Stomach (tissue), 19 donors: ENCODE measurements at places on chromosomes 6 and 20. TPM values are rescaled to one million over a fixed set of nuclear protein-coding genes. Genes with fewer than 3 reads are reported as not detected.

DNA sequence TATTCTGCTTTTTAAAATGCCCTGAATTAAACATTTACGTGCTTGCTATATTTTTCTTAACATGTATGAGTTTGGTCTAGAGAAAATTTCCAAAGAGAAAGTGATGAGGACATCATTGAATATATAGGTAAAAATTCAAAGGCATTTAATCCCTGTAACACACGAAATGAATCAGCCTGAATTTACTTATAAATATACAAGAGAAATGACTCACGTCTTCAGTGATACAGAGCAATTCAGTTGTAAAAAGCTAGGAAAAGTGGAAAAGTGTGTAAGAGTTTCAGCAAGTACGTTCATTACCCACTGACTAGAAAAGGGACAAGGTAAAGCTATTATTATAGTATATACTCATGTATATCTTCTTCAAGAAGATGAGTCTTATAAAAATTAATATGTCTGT, 124.8 kb downstream of the HIVEP1 start:
- H3K4me3 ChIP-seq = no peak overlapping the region
- peaks cover 33% of the 10 kb centered on the region for H3K36me3 ChIP-seq
- no peaks in the 10 kb centered on the region for H3K27me3 ChIP-seq
- H3K27ac ChIP-seq = no peak overlapping the region
- DNase-seq = no peak

DNA sequence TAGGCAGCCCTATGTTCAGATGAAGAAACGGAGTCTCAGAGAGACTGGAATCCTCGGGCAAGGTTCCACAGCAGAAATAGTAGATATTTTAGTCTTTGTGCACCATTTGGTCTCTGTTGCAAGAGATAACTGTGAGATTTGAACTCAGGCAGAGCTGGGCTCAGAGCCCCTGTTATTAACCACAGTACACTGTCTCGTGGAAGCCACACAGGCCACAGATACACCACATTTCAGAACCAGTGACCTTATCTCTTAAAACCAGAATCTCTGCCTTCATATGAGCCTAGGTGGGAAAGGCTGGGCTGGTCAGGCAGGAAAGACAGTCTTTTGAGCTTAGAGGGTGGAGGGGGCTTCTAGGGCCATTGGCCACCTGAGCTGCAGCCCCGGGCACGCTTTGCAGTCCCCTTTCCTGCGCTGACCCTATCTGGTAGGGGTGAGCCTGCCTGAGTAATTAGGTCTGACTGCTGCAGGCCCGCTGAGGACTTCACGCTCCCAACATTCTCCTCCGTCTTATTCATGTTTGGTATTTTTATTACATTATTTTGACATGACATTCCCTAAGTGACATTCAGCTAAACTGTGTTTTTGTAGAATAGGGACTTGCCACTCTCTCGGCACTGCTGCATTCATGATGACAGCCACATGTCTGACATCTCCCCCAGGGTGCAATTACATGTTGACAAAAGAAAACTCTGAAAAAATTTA, 71.1 kb downstream of the KCNB1 start:
- H3K27ac ChIP-seq = no peak overlapping the region
- H3K27me3 ChIP-seq = peaks cover 9% of the 10 kb centered on the region
- no peaks in the 10 kb centered on the region for H3K36me3 ChIP-seq
- H3K4me3 ChIP-seq = no peak overlapping the region
- no peaks in the 10 kb centered on the region for H3K4me1 ChIP-seq
- DNase-seq = no peak

GRCh38 chr6:40579101-40579500, 8.1 kb downstream of the LRFN2 start:
- no peaks in the 10 kb centered on the region for H3K36me3 ChIP-seq
- no peak overlapping the region for H3K4me3 ChIP-seq
- H3K27me3 ChIP-seq = no peaks in the 10 kb centered on the region
- no peak overlapping the region for H3K27ac ChIP-seq
- DNase-seq = no peak

- no peaks in the 10 kb centered on the region for H3K4me1 ChIP-seq
- H3K27ac ChIP-seq = no peak overlapping the region
- no peaks in the 10 kb centered on the region for H3K36me3 ChIP-seq
Measured at GRCh38 chr6:54179152-54179551, 67.9 kb downstream of the MLIP start.

DNA sequence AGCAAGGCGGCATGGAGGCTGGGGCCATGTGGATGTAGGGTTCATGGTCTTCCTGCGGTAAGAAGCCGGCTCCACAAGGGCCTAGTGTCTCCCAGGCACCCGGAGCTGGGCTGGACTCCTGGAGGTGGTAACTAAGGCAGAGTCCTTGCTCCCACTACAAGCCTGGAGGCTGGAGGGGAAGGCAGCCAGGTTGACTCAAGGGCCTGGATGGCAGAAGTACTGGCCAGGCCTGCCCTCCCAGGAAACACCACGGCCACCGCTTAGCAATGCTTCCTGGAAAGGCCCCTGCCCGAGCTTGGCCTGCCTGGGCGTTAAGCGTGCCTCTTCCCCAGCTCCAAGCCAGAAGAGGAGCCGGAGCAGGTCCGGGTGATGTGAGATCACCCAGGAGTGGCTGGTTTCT, 182.0 kb downstream of the ZDHHC14 start:
- H3K4me1 ChIP-seq = no peaks in the 10 kb centered on the region
- no peak overlapping the region for H3K4me3 ChIP-seq
- DNase-seq = no peak

DNA sequence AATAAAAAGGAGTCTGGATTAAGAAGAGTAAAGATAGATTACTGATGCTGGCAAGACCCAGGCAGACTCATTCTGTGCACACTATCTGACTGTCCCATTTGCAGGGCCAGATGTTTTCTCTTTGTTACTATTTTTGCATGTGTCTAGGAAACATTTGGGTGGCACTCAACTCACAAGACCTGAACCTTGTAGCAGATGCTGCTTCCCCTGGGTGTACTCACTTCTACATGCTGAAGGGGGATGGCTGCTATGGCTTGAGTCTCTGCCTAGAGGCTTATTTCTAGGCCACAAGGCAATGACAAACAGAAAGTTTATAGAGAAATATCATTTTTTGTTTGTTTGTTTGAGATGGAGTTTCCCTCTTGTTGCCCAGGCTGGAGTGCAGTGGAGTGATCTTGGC, 351.4 kb downstream of the FOXA2 start:
- H3K4me3 ChIP-seq = no peak overlapping the region
- H3K27ac ChIP-seq = no peak overlapping the region
- no peak for DNase-seq
- peaks cover 4% of the 10 kb centered on the region for H3K27me3 ChIP-seq
- H3K4me1 ChIP-seq = no peaks in the 10 kb centered on the region
- no peaks in the 10 kb centered on the region for H3K36me3 ChIP-seq

HCK gene
- 14.7 TPM for polyA plus RNA-seq
